Brain pericyte (primary cell): ENCODE measurements at places on chromosomes 7 and 10.

DNA sequence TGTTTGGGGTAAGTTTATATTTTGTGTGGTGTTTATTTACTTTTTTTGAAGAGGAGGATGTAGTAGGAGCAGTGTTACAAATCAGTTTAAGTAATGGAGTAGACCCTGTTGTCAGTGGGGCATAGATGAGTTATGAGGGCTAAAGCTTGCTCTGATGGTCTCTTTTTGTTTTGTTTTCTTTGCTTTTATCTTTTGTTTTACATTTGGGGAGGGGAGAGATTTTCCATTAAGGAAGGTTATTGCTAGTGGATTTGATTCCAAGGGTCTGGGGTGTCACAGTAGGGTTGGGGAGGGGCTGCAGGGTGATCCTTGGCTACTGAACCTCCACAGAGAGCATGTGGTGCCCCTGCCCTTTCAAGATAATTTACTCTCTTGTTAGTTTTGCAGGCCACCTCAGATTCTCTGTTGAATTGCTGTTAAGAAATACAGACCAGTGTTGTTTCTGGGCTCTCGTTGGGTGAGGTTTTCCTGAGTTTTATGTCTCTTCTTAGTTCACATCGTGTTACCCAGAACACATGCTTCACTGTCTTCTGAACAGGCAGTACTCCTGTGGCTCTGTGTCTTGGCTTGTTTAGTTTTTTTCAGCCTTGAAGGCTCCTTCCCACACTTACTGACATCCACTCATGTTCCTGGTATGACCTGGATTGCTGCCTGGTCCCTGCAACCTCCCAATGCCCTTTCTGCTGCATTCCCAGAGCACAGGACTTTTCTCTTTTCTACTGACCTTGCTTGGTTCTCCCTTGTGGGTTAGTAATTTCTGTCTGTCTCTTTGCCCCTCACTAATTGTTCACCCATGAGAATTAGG lies 4.2 kb downstream of the KIFBP start:
- DNase-seq = no peak

DNA sequence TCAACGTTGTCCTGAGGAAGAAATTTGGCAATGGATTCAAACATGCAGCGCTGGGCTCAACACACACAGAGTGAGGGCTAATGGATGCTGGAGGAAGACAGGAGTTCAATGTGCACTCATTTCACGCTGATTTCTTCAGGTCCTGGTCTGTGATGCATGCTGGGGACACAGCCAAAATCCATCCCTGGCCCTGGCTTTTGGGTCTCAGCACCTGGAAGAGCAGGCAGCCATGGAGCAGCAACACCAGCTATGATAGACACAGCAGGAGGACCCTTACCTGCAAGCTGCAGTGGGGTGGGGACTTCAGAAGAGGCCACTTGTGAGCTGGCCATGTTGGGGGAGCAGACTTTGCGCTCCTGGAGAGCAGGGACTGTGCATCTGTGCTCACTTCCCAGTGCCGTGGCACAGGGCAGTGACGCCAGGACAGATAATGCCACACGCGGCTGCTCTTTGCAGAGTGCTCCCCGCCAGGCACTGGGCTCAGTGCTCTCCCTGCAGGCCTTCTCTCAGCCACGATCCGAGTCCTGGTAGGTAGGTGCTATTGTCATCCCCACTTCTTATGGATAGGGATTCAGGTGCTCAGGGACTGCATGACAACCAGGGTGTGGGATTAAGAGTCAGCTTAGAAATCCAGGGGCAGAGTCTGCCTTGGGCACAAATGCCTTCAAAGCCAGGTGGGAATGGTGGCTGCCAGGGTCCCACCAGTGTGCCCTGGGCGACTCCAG lies 138.8 kb upstream of the UNC5B start:
- DNase-seq = no peak

- DNase-seq = no peak
Measured at GRCh38 chr10:123558651-123559050, 107.5 kb upstream of the GPR26 start.

GRCh38 chr7:128381161-128381821 lies 19.8 kb upstream of the PRRT4 start:
- no peak for DNase-seq

DNA sequence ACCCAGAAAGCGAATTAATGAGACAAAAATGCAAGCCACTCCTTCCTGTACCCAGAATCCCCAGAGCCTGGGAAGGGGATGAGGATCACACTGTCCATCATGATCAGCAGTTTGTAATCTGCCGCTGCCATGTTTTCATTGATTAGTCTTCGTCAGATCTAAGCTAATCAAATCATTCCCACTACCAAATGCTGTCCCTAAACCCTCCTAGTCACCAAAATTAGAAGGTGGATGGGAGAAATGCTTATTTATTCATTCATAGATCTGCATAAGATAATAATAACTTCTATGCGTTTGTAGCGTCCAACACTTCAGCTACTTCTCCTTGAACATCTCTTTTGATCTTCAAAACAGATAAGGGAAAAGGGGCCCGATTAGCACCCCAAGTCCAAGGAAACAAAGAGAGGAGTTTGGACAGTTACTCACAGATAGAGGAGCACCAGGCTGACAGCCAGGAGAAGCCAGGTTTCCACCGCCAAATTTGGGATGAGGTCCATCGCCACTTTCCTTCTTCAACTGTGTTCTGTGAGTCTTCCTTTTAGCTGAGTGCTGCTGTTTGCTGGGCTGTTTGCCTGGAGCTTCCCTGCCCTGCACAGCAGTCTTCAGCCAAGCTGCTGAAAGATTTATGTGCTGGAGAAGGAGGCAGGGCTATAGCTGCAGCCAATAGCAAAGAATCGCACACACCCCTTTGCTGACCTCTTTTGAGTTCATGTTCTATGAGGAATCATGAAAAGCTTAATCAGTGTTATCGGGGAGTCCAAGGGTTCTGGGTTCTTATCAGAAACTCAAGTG lies at the start of gene CYP3A5:
TSS of gene CYP3A5 (minus strand) at position 597 of the 792 bp plus-strand sequence. CDS start at position 497, 100 bp downstream.
- no peak for DNase-seq

- no peak for DNase-seq
Measured at GRCh38 chr7:30896036-30896435, 15.6 kb upstream of the AQP1 start.
